Uterus (tissue), 4 donors: ENCODE measurements at places on chromosomes 7 and 10.

- H3K27ac ChIP-seq, result no peak overlapping the region
- H3K4me3 ChIP-seq, result no peak overlapping the region
- H3K27me3 ChIP-seq, result no peaks in the 10 kb centered on the region
- no peaks in the 10 kb centered on the region for H3K36me3 ChIP-seq
These were observed 81.8 kb downstream of the COL13A1 start for GRCh38 chr10:69883310-69884023.

DNA sequence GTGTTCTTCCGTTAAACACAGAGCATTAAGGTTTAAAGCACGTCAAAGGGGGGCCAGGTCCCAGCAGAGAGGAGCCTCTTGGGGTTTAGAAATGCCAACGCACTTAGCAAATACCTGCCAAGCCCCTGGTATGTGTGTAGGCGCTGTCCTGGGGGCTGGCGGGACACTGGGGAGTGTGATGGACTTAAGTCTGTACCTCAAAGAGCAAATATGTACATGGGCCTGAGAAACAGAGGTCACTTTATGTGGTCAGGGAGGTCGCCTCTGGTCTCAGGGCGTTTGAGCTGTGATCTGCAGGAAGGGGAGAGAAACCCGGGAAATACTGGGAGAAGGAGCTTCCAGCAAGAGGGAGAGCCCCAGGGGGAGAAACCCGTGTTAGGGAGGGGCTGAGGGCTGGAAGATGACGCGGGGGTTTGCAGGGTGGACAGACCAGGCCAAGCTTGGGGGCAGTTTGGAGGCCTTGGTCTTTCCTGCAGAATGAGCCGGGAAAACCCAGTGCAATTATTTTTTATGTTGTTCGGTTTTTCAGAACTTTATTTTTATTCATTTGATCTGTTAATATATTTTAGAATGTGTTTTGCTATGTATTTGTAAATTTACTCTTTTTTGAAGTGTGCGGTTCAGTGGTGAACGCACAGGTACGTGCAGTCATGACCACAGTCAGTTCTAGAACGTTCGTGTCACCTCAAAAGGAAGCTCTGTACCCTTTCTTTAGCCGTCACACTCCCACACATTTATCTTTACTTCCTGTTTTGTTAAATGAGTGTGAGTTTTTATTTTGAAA, 441.4 kb upstream of the FOXK1 start:
- DNase-seq, result no peak
- H3K36me3 ChIP-seq, result no peaks in the 10 kb centered on the region
- H3K27me3 ChIP-seq, result no peaks in the 10 kb centered on the region
- H3K4me1 ChIP-seq, result no peaks in the 10 kb centered on the region
- no peak overlapping the region for H3K4me3 ChIP-seq
- no peak overlapping the region for H3K27ac ChIP-seq

- H3K27me3 ChIP-seq, result no peaks in the 10 kb centered on the region
- no peak overlapping the region for H3K4me3 ChIP-seq
- no peak for DNase-seq
- H3K36me3 ChIP-seq, result no peaks in the 10 kb centered on the region
- H3K4me1 ChIP-seq, result no peaks in the 10 kb centered on the region
These were observed 513.8 kb upstream of the AKR1E2 start for GRCh38 chr10:4312051-4312835.

- H3K36me3 ChIP-seq, result no peaks in the 10 kb centered on the region
- peak overlapping the region; percentile 67 for H3K4me3 ChIP-seq
- H3K27ac ChIP-seq, result peak overlapping the region; percentile 74
- no peaks in the 10 kb centered on the region for H3K4me1 ChIP-seq
- DNase-seq, result no peak
These were observed 864 bp downstream of the CDCA7L start for GRCh38 chr7:21944616-21945453.

- H3K4me1 ChIP-seq, result no peaks in the 10 kb centered on the region
- H3K36me3 ChIP-seq, result no peaks in the 10 kb centered on the region
- no peak overlapping the region for H3K27ac ChIP-seq
These were observed 93.2 kb upstream of the SAMD8 start for GRCh38 chr10:75018251-75018650.

DNA sequence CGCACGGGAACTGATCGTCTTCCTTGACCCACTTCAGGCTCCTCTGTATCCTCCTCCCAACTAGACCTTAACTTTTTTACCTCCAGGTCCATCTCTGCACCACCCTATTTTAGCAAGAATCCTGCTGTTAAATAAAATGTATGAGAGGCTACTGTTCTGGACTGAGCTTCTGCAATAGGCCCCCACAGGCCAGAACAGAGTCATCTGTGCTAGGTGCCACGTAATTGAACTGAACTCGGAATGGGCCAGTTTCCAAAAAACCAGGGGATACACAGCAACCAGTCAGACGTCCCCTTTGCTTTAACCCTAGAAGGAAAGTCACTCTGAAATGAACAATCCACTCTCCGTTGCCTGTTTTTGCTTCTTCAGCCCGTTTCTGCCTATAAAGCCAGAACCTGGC, 71.3 kb downstream of the CHST15 start:
- H3K36me3 ChIP-seq, result no peaks in the 10 kb centered on the region
- no peak for DNase-seq
- no peaks in the 10 kb centered on the region for H3K27me3 ChIP-seq
- H3K4me1 ChIP-seq, result no peaks in the 10 kb centered on the region

GRCh38 chr7:47066976-47067614, 514.8 kb downstream of the TNS3 start:
- no peaks in the 10 kb centered on the region for H3K36me3 ChIP-seq
- H3K27me3 ChIP-seq, result no peaks in the 10 kb centered on the region
- no peak overlapping the region for H3K27ac ChIP-seq
- peak; percentile 42 for DNase-seq
- H3K4me1 ChIP-seq, result no peaks in the 10 kb centered on the region

DNA sequence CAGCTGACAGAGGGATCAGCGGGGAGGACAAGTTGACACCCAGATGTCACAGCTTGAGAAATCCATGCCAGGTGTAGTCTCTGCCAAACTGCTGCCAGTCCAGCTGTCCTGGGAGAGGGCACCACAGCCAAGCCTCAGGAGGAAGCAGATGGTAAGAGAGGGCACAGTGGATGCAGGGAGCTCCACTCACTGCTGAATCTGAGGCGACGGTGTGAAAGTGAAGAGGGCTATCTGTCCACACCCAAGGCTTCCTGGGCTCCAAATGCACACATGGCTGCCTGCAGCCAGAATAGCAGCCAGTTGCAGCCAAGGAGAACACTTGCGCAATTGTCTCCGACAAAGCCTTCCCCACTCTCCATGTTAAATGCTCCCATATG, 502.4 kb downstream of the GRID1 start:
- H3K4me1 ChIP-seq, result no peaks in the 10 kb centered on the region
- no peaks in the 10 kb centered on the region for H3K36me3 ChIP-seq
- H3K4me3 ChIP-seq, result no peak overlapping the region
- H3K27me3 ChIP-seq, result no peaks in the 10 kb centered on the region
- H3K27ac ChIP-seq, result no peak overlapping the region
- DNase-seq, result no peak

DNA sequence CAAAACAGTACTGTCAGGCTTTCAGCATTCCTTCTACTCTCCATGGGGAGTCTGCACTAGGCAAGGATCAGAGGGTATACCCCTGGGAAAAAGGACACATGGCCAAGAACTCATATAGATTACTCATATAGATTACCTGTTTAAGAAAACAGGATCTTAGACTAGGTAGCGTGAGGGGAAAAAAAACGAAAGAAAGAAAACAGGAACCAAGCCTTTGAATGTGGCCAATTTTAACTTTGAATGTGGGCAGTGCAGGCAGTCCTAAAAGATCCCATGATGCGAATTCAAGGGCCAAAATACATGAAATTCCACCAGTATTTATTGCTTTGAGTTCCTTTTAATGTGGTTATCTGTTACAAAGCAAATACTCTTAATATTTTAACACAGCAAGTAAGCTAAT, 108.6 kb upstream of the TAC1 start:
- H3K36me3 ChIP-seq, result no peaks in the 10 kb centered on the region
- no peak for DNase-seq
- no peak overlapping the region for H3K27ac ChIP-seq
- H3K27me3 ChIP-seq, result no peaks in the 10 kb centered on the region
- H3K4me1 ChIP-seq, result no peaks in the 10 kb centered on the region
- H3K4me3 ChIP-seq, result no peak overlapping the region

DNA sequence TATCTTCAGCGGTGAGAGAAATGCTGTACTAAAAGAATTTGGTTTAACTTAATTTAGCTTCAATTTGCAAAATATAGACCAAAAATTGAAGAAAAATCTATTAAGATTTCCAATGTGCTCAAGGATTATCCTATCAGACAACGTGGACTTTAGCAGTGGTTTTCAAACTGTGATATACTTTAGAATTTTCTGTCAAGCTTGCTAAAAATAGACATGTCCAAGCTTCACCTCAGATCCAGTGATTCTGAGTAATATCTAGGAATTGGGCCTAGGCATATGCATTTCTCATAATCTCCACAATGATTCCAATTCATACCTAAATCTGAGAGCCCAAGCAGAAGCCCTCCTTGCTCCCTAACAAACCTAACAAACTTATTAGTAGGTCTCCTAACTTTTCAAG, 3.4 kb downstream of the WASL start:
- no peak overlapping the region for H3K4me3 ChIP-seq
- DNase-seq, result no peak
- H3K4me1 ChIP-seq, result no peaks in the 10 kb centered on the region
- H3K27ac ChIP-seq, result no peak overlapping the region

GRCh38 chr7:151520419-151521261, 945 bp upstream of the RHEB start:
- H3K27ac ChIP-seq, result peak overlapping the region; percentile 96
- H3K4me3 ChIP-seq, result peak overlapping the region; percentile 20
- no peaks in the 10 kb centered on the region for H3K36me3 ChIP-seq
- H3K27me3 ChIP-seq, result no peaks in the 10 kb centered on the region

DNA sequence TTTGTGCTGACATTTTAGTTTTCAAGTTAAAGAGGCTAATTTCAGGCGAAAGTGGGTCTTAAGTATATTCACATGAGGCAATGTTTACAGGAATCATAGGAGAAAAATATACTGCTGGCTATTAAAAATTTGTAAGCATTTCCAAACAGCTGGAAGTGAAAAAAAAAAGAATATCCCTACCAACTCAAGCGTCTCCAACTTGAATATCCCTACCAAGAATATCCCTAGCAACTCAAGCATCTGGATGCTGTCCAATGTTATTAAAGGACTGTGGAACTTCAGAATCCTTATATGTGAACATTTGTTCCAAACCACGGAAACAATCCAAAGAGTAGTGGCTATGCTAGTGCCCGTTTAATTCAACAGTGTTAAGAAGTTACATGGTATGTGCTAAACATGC, 1303.0 kb downstream of the GATA3 start:
- H3K27ac ChIP-seq, result no peak overlapping the region
- no peak for DNase-seq
- no peaks in the 10 kb centered on the region for H3K4me1 ChIP-seq
- no peak overlapping the region for H3K4me3 ChIP-seq
- H3K27me3 ChIP-seq, result no peaks in the 10 kb centered on the region
- no peaks in the 10 kb centered on the region for H3K36me3 ChIP-seq

GRCh38 chr10:130498042-130498441, 361.9 kb downstream of the GLRX3 start:
- H3K4me3 ChIP-seq, result no peak overlapping the region
- no peak overlapping the region for H3K27ac ChIP-seq
- no peaks in the 10 kb centered on the region for H3K36me3 ChIP-seq
- H3K4me1 ChIP-seq, result no peaks in the 10 kb centered on the region

GRCh38 chr7:16619979-16620408, 25.6 kb downstream of the ANKMY2 start:
- H3K36me3 ChIP-seq, result no peaks in the 10 kb centered on the region
- DNase-seq, result no peak
- H3K27me3 ChIP-seq, result no peaks in the 10 kb centered on the region
- H3K27ac ChIP-seq, result no peak overlapping the region
- no peaks in the 10 kb centered on the region for H3K4me1 ChIP-seq
